ENCODE measurements at places on chromosomes 2 and 18.

DNA sequence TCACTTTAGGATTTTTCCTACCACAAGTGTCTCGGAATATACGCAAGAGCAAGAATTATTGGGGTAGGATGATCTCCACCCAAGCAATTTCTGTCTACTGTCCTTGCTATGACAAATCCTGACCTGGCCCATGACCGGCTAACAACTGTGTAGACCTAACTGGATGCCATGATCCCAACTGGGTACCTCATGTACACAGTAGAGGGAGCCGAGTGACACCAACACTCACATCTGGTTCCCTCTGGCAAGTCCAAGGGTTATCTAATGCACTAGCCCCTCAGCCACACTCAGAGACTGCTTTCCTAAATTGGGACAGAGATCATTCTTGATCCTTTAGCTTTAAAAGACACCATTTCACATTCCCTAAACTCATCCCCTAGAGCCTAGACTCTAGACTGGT, 60.7 kb upstream of the ZNF532 start:
- DNase-seq: no peak

DNA sequence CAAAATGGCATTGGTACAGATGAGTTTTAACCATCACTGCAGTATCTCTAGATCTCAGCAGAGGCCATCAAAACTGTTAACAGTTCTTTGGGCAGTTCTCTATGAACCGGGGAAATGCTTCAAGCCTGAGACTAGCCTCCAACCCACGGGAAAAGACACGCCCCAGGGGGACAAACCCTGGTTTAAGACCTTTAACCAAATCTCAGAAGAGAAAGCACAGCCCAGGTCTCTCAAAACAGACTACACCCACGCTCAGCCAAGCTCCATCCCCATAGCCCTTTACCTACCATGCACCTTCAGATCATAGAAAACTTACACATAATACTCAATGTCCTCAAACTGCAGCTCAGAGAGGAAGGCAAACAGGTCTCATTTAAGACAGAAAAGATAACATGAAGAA, 78.3 kb downstream of the TMEM163 start:
- DNase-seq: no peak

DNA sequence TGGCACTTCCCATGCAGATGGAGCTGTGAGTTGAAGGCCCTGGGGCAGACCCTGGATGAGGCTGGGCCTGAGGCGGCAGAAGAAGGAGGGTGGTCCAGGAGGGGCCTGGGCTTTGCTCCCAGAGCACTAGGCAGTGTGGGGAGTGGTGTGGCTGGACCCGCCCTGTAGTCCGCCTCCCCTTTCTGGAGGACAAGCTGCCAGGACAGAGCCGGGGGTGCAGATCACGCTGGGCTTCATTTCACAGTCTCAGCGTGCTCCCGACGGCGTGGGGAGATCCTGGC, 49.8 kb downstream of the PTGR3 start:
- no peak for DNase-seq

- no peak for DNase-seq
Observed at GRCh38 chr2:100675855-100676254, 113.1 kb downstream of the PDCL3 start.

- no peak for DNase-seq
Observed at GRCh38 chr2:54077088-54077900, 38.1 kb upstream of the ACYP2 start.

DNA sequence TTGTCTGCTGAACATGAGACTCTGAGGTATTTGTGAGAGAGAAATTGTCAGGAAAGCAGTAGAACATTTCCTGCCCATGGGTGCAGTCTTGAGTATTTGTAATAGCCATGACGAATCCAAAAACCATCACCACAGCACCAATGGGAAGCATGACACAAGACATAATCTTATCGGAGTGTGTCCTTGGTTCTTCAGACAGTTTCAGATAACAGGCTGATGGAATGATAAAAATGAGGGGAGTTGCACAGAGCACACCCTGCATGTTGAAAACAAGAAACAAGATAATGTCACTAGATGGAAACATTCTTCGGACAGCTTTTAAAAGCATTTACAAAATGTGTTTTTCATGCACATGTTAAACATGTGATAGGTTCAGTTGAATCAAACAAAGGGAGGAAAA, 56.9 kb downstream of the SLC38A11 start:
- DNase-seq: no peak

- no peak for DNase-seq
Observed at GRCh38 chr2:2010251-2010650, 265.9 kb upstream of the PXDN start.

DNA sequence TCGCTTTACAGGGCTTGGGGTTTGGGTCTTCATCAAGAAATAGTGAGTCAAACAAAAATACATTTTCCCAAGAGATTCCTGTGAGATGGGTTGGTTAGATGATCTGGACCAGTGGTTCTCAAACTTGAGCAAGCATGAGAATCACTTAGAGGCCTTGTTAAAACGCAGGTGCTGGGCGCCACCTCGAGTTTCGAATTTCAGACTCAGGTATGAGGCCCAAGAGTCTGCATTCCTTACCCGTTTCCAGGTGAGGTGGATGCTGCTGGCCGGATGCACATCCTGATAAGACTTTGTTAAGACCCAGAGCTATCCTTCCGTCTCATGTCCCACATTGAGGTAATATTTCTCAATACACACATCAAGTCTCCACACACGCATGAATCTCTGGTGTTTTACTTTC, 707.8 kb upstream of the SALL3 start:
- DNase-seq: no peak

GRCh38 chr2:58157754-58158153, 83.4 kb downstream of the FANCL start:
- no peak for DNase-seq

GRCh38 chr2:220277445-220277975, 650.1 kb downstream of the SLC4A3 start:
- DNase-seq: no peak

DNA sequence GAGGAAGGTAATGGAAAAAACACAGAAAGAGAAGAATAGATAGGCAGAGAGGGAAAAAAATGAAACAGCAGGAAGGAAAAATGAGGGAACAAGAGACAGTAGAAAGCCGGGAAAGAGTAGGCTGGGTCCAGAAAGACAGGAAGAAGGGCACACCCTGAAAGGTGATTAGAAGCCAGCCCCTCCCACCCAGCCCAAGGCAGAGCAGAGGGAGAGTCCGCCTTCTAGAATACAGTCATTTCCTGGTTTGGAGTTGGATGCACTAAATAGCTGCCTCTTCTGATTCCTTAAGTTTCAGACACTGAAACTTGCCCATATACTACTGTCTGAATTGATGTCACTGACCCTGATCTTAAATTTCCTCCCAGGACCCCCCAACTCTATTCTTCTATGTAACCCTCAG, 17.9 kb upstream of the DSG3 start:
- DNase-seq: no peak

DNA sequence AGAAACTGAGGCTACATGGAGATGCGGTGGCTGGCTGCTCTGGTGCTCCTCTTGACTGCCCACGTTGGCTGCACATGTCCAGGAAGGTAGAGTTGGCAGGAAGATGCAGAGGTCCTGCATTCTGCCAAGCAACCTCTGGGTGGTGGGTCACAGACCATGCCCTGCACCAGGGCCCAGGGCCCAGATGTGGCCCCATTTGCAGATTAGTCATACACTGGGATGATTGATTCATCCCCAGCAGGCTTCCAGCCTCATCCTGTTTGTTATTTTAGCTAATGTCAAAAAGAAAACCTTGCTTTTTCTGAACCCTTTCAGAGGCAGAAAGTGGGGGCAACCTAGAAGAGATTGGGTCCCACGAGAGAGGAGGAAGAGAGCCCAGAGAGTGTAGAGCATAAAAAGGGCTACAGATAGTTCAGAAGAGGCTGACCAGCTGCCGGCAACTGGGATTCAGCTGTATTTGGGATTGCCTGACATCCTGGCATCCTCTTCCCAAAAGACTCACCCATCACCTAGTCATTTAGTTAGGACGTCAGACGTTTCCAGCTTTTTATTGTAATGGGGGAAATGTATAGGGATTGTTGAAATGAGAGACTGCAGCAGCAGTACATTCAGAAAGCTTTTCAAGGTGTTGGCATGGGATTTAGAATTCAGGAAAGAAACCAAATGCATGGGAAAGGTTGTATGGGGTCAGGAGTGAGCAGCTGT, 101.9 kb downstream of the CTIF start:
- DNase-seq: no peak

DNA sequence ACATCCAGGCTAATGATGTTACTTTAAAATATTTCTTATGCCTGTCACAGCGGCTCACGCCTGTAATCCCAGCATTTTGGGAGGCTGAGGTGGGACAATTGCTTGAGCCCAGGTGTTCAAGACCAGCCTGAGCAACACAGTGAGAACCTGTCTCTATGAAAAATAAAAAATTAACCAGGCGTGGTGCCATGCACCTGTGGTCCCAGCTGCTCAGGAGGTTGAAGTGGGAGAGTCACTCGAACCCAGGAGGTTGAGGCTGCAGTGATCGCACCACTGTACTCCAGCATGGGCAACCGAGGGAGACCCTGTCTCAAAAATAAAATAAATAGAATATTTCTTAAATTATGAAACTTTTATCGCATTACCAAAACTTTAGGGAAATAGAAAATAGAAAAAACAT, 28.1 kb upstream of the ACTR3 start:
- no peak for DNase-seq

- DNase-seq: no peak
Observed at GRCh38 chr2:55175254-55176093, 56.6 kb downstream of the CLHC1 start.

DNA sequence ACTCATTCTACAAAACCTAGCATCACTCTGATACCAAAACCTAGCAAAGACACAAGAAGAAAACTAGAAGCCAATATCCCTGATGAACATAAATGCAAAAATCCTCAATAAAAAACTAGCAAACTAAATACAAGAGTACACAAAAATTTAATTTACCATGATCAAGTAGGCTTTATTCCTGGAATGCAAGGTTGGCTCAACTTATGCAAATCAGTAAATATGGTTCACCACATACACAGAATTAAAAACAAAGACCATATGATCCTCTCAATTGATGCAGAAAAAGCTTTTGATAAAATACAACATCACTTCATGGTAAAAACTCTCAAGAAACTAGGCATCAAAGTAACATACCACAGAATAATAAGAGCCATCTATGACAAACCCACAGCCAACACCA, 188.3 kb downstream of the ETAA1 start:
- DNase-seq: no peak

GRCh38 chr2:74183878-74184277, 5.2 kb upstream of the MOB1A start:
- no peak for DNase-seq

- DNase-seq: no peak
Observed at GRCh38 chr2:19169134-19169768, 189.2 kb downstream of the OSR1 start.

DNA sequence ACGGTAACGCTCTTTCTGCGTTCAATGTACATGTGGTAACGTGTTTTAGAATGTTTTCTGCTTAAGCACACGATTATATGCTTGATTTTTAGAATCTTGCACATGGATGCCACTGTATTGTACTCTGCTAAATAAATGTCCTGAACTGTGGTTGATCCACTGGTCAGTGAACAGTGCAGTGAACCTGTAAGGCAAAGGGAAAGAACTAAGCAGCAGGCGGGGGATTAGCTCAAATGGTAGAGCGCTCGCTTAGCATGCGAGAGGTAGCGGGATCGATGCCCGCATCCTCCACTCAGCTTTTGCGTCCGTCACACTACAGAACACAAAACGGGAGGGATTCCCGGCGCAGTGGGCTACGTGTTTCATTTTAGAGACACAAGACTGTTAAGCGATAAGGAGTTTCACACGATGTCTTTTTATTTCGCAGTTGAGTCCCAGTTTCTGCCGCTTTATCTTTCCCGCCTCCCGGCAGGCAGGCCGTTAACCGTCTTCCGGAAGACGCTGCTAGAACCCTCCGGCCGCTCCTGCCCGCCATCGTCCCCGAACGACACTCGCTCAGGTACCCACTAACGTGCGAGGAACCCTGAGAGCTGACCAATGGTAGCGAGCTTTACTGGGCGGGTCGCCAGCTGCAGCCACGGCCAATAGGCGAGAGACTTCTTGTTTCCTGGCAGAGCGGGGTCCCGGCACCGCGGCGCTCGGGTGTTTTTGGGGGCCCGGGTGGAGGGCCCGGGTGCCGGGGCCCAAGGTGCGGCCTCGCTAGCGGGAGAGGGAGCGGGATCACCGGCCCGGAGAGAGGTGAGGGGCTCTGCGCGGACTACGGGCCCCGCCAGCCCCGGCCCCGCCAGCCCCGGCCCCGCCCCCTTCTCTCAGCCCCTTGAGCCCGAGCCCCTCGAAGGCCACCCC, at the start of gene AGBL5:
Gene AGBL5 (plus strand): TSS at position 673 of the 906 bp plus-strand sequence. CDS start 1,291 bp downstream, outside the sequence.
- DNase-seq: peak; percentile 94

DNA sequence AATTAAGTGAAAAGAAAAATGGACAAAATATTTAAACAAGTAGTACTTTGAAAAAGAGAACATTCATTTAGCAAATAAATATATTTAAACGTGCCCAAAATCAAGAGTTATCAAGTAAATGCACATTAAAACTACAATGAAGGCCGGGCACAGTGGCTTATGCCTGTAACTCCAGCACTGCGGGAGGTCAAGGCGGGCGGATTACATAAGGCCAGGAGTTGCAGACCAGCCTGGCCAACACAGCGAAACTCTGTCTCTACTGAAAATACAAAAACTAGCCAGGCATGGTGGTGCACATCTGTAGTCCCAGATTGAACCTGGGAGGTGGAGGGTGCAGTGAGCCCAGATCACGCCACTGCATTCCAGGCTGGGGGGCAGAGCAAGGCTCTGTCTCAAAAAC, 9.8 kb downstream of the STAM2 start:
- DNase-seq: no peak

- no peak for DNase-seq
Observed at GRCh38 chr2:80568011-80568410, 263.5 kb upstream of the LRRTM1 start.

- no peak for DNase-seq
Observed at GRCh38 chr2:147181351-147182029, 663.3 kb upstream of the ACVR2A start.

- no peak for DNase-seq
Observed at GRCh38 chr18:27605107-27605834, 420.2 kb upstream of the CHST9 start.

- DNase-seq: no peak
Observed at GRCh38 chr2:206858687-206859329, 80.5 kb upstream of the CPO start.

DNA sequence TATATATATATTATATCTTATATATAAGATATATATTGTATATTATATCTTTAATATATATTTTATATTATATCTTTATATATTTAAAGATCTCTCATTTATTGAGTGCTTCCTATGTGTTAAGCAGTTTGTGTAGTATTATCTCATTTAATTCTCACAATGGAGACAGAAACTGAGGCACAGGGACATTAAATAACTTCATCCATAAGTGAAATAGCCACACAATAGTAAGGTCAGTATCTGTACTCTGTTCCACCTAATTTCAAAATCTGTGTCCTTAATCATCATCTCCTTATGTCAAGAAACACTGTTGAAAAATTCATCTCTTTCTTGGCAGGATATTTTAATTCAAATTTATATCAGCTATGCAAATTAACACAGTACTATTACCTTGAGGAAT, 52.8 kb upstream of the CD302 start:
- no peak for DNase-seq

GRCh38 chr2:64350996-64351395, 103.0 kb upstream of the LGALSL start:
- no peak for DNase-seq

- DNase-seq: no peak
Observed at GRCh38 chr2:138395565-138396306, 105.8 kb upstream of the SPOPL start.

- no peak for DNase-seq
Observed at GRCh38 chr2:161613161-161613560, 11.1 kb upstream of the SLC4A10 start.

GRCh38 chr18:72154926-72155325, 389.2 kb downstream of the CBLN2 start:
- no peak for DNase-seq
